ENCODE measurements at places on chromosomes 11 and 22.

- no peak for DNase-seq
Observed at GRCh38 chr11:34926831-34927132, 10.4 kb downstream of the PDHX start.

GRCh38 chr11:30393012-30393411, 70.1 kb downstream of the ARL14EP start:
- DNase-seq: no peak

GRCh38 chr22:49417833-49418232, 409.8 kb downstream of the BRD1 start:
- DNase-seq: no peak

GRCh38 chr11:121574801-121575200, 122.0 kb upstream of the SORL1-AS1 start:
- no peak for DNase-seq

GRCh38 chr11:78037825-78038620, 14.9 kb upstream of the KCTD14 start:
- DNase-seq: no peak

GRCh38 chr11:12695221-12695794, 21.1 kb downstream of the TEAD1 start:
- no peak for DNase-seq

DNA sequence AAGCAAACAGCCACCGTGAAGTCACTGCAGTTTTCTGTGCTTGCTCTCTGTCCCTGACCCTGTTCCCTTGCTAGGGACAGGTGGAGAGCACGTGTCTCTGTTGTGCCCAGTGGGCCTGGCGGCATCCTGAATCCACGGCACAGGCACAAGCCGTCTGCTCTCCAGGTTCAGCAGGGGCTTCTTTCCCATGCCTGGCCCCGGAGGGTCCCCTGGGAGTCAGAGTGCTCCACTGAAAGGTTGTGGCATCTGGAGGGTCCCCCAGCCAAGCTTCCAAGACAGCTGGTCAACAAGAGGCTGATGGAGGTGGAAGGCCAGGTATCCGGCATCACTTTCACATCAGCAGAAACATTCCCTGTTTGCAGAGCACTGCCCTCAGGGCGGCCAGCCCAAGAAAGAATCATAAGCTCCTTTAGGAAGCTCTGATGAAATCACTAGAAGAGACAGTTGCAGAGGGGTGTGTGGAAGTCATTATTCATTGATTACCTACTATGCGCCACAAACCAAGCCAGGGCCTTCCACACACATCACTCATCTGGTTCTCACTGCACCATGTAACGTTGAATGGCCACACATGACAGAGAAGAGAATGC, 346.4 kb upstream of the B3GAT1 start:
- DNase-seq: no peak

DNA sequence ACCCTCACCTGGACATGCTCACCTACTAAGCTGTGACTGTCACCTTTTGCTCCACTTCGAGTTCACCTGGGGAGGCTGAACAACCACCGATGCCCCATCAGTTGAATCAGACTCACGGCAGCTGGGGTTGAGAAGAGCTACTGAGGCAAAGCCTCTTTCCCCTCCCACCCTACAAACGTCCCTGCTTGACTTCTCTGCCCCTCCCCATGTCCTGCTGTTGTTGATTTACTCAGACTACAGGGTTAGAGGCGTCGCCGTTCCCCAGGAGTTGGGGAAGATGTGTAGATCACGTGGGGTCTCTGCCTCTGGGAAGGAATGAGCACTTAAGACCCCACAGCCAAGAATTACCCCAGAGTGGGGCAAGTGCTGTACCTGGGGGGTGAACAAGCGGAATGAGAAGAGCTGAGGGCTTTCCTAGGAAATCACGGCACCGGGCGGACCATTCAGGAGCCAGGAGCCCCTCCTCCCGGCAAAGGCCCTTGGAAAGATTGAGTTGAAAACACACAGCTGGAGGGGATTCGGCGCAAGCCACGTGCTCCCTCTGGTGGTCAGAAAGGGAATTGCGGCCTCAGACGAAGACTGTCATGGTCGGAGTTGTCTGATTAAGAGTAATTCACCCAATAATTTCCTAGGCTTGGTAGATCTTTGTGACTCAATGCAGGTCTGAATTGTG, 7.0 kb downstream of the FXYD2 start:
- peak; percentile 90 for DNase-seq

DNA sequence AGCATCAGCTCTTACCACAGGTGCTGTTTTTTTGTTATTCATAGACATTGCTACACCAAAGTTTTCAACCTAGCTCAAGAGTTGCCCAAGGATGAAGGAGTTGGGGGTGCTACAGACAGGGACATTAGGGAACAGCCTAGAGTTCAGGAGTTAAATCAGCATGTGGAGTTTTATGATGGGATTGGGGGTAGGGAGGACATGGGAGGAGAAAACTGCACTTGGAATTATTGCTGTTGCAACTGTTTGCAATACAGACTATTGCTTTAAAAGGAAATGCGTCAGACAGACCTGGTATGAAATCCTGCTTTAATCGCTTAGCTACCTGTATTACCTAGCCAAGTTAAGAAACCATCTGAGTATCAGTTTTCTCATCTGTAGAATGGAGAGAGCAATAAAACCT, 6.3 kb downstream of the TMA7B start:
- no peak for DNase-seq

GRCh38 chr22:22909605-22910271, 22.1 kb downstream of the IGLL5 start:
- no peak for DNase-seq

- no peak for DNase-seq
Observed at GRCh38 chr11:11444804-11445131, 91.7 kb upstream of the CSNK2A3 start.

DNA sequence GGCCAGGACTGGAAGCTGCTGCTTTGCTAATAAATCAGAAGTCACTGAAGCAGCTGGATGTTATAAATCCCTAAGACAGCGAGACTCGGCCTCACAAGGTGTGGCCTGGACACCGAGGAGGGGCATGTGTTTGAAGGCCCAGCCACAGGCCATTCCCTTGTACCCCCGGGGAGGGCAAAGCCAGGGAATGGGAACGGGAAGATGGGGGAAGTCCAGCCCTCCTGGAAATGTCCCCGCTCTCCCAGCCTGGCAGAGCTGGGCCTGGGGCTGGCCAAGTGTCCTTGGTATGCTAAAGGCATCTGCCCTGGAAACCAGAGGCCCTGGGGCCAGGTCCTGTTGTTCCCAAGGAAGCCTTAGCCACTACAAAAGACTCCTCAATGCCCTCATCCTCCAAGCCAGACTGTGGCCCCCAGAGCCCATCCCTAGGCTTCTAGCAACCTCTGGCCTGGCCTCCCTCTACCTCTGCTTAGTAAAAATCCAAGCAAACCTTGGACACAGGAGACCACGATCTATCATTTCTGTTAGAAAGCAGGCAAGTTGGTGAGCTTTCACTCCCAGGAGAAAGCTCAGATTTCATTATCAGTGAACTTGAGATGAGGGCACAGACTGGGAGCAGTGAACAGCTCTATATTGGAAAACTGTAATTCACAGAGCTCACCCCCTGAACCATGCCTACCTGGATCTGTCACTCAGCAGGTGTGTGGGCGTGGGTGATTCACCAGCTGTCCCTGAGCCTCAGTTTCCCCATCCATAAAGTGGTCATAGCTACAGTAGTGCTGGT, 11.0 kb downstream of the CHST1 start:
- DNase-seq: no peak

- no peak for DNase-seq
Observed at GRCh38 chr11:124294687-124295086, 19.1 kb downstream of the OR8D1 start.
